Nucleus accumbens (tissue), 56 donors: ENCODE measurements at places on chromosomes 3 and 15.
A peak's percentile ranks its signal among the peaks of the same experiment; 100 is the strongest.

GRCh38 chr15:74340150-74340549, 27.3 kb downstream of the CYP11A1 start:
- DNase-seq = no peak

- DNase-seq = no peak
Observed at GRCh38 chr3:195395208-195395816, 47.5 kb downstream of the ACAP2 start.

- no peak for DNase-seq
Observed at GRCh38 chr3:159865041-159865579, 123.5 kb upstream of the IL12A start.

- no peak for DNase-seq
Observed at GRCh38 chr15:40927873-40928806, 1.0 kb upstream of the DLL4 start.

- peak; percentile 70 for DNase-seq
Observed at GRCh38 chr15:80403712-80404056, 498 bp upstream of the ARNT2 start.

GRCh38 chr15:63232405-63232804, 43.0 kb downstream of the RAB8B start:
- no peak for DNase-seq

- no peak for DNase-seq
Observed at GRCh38 chr15:92163641-92164040, 230.0 kb upstream of the ST8SIA2 start.

DNA sequence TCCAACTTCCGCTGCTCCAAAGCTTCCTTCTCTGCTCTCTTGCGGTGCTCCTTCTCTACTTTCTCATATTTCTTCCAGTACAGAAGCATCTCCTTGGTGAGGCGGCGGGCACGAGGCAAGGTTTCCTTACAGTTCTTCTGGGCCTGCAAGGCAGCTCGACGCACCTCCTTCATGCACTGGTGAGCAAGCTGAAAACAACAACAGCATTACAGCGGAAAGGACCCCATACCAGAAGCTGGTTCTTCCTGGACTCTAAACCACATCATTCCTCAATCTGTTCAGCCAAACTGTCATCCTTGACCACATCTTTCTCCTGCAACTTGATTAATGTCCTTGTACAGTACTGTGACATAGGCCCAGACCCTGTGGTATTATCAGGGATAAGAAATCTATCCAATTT, 36.4 kb downstream of the INO80 start:
- DNase-seq = no peak

DNA sequence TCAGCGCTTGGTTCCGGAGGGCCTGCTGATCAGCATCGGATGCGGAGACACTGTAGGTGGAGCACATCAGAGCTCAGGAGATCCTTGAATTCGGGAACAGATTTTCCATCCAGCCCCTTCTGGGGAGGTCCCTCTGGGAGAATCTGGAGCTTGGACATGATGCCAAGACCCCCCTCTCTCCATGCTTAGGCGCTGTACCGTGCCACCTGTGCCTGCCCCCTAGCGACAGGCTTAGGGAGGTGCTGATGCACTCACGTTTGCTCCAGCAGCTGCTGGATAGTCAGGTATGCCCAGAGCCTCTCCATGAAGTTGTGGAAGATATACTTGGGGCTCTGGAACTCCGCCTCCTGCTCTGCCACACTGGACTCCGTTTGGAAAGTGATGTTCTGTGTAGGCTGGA, 9.7 kb downstream of the ITIH4 start:
- DNase-seq = no peak

GRCh38 chr3:184282941-184283340, 7.1 kb downstream of the ECE2 start:
- no peak for DNase-seq

DNA sequence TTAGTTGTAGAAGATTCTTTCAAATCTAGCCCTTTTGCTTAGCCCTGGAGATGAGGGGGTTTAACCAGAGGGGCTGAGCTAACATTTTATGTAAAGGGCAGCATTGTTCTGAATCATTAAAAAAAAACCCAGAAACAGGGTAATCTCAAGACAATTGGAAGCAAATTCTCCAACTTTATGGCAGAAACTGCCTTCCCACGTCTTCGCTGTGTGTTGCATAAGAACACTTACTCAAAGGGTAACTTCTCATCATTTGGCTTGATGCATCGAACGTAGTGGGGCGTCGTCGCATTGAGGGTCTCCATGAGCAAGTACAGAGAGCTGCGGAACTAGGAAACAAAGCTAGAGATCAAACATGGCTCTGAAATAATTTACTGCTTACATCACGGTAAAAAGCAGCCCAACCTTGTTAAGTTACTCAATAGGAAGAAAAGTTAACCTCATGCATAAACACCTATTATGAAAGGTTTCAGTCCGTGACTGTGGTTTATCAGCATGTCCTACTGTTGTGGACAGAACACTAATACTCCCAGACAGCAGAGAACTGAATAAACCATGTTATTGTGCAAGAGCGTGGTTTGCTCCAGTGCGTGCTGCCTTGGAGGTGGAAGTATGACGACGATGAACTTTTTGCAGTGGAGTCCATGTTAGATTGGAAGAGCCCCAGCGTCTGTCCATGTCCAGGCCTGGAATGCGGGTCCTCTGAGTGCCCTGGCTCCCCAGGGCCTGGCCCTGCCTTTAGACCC, 48.7 kb downstream of the MYO5C start:
- DNase-seq = no peak

- DNase-seq = no peak
Observed at GRCh38 chr3:57755368-57755675, 787 bp upstream of the SLMAP start.
